ENCODE measurements at places on chromosomes 2 and 18.

GRCh38 chr2:213425618-213426017 is 141.4 kb downstream of the SPAG16 start:
- DNase-seq: no peak

GRCh38 chr2:128622955-128623620 is 304.4 kb upstream of the HS6ST1 start:
- DNase-seq: no peak

GRCh38 chr2:47232738-47233415 is 77.8 kb upstream of the STPG4 start:
- DNase-seq: no peak

- DNase-seq: no peak
These were observed 124.6 kb downstream of the ZNF407 start for GRCh38 chr18:74722237-74722636.

DNA sequence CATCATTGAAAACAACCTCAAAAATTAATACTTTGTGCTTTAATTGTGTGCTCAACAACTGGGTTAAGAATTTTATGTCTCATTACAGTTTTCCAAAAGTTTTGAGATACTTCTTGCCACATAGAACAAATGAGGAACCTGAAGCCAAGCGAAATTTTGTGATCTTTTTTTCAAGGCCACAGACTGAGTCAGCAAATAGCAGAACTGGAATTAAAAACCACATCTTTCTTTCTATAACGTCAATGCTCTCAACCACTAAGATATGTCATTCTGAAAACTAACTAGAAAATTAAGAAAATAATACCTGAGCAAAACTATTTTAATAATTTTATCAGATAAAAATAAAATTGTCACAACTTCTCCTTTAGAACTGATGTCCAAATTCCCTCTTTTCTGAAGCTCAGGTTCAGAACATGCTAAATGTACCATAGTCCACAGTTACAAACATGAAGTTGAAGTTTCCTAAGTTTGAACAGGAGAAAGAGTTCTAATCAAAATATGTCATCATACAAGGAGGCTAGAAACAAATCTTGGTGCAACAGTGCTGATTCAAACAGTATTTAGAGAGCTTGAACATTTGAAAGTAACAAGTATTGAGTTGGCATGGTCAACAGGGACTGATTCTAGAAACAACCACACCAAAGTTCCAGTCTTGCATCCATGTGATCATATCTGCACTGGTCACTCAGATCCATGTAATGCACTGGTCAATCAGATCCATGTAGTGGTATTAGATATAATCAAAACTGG is 27.6 kb upstream of the CALCRL start:
- no peak for DNase-seq

GRCh38 chr2:202122980-202123720 is 50.1 kb downstream of the KIAA2012 start:
- no peak for DNase-seq

Data from stimulated activated CD8-positive, alpha-beta memory T cell treated with anti-CD3 and anti-CD28 coated beads, Interleukin-15, amount 100 ng/mL, for 24 hours (primary cell).